ENCODE measurements at places on chromosomes 5 and 9.

- DNase-seq: no peak
Measured at GRCh38 chr5:81854915-81855314, 104.0 kb upstream of the SSBP2 start.

DNA sequence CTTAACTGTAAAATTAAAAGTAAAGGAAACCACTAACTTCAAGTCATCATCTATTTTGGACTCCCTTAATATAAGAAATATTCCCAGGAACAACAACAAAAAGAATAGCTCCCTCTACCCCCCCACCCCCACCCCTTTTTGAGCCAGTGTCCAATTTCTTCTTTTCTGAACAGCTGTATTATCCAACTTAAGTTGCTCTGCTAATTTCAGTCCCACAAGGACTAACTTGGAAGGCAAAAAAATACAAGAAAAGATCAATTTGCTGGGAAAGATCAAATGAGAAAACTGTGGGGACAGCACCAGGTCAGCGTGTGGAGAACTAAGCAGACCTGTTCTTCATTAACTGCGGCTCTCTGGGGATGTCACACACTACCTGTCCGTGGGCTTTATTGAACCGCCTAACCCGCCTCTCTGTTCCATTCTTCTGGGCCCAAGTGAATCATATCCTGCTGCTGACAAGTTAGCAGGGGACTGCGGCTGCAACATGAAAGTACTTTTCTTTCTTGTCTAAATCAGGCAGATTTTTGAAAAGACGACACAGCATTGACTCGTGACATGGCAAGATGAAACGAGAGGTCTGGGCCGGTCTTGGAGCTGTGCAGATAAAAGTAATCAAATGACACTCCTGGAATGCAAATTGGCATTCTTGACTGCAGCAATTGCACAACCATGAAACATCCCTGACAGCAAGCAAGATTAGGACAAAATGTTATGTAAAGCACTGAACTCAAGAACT is 2.7 kb downstream of the BNC2 start:
- no peak for DNase-seq

DNA sequence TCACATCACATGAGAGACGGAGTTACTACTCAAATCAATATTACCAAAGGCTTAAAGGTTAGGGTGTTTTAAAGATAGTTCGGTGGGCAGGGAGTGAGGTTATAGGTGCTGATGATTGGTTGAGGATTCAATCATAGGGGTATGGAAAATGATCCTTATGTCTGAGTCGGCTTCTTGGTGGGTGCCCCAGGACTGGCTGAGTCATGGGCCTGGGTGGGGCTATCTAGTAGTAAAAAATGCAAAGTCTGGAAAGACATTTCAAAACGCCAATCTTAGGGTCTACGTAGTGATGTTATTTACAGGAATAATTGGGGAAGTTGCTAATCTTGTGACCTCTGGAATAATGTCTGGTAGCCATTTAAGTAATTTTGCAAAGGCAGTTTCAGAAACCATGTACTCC is 15.2 kb upstream of the SPIN1 start:
- DNase-seq: no peak

- no peak for DNase-seq
Measured at GRCh38 chr9:24438876-24439275, 106.8 kb downstream of the IZUMO3 start.

DNA sequence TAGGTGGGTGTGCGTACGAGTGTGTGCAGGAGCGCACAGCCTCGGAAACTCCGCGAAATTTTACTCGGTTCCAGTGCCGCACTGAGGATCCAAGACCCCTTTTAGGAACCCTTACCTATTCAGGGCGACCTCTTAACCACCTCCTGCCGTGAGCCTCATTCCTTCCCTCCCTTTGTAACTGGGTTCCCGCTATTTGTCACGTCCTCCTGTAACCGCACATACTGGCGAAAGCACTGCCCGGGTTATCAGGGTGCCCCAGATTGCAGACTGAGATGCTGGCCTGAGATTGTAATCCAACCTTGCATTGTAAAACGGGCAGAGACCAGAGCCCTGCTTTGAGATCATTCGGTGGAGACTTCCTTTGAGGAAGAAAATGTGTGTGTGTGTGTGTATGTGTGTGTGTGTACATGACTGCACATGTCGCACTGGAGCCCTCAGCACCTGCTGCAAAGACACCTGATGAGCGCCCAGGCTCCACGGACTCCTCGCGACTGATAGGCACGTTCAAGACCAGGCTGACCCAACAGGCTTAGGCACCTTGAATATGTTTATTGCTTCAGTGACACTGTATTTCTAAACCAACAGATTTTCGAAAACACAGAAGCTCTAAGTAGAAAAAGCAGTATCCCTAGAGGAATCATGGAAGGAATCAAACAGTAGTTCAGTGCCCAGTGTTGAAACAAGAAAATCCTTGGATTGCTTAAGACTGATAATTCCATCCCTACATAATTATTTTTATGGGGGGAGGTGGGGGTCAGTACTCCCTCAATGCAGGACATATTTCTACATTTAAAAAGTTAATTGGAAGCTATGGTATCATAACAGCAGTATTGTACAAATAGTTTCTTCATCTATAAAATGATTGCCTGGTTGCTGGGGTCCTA is 86.5 kb upstream of the TNFAIP8 start:
- DNase-seq: no peak

DNA sequence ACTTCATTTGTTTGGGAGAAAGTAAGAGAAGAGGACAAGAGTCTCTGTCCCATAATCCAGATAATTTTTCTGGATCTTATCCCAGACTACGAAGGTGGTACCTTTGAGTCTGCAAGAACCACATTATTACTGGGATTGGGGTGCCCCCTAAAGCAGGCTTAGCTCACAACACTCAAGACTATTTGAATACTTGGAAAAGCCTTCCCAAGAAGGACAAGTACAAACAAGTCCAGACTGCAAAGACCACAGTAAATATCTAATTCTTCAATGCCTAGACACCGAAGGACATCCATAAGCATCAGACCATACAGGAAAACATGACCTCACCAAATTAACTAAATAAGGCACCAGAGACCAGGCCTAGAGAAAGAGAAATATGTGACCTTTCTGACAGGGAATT is 40.2 kb upstream of the TMED7 start:
- DNase-seq: no peak

- DNase-seq: no peak
Measured at GRCh38 chr9:91580136-91580535, 156.5 kb upstream of the NFIL3 start.

Measured in stimulated activated CD8-positive, alpha-beta memory T cell treated with anti-CD3 and anti-CD28 coated beads, Interleukin-2, amount 100 ng/mL, for 1 hour (primary cell).